ENCODE measurements at places on chromosomes 6 and 20. TPM values are rescaled to one million over a fixed set of nuclear protein-coding genes. Genes with fewer than 3 reads are reported as not detected.

The PBOV1 gene
- total RNA-seq: not detected

The MLN gene
- total RNA-seq: not detected

The ASF1A gene
- 12.6 TPM for total RNA-seq

The TSPYL1 gene
- total RNA-seq: 35.2 TPM

The PPARD gene
- total RNA-seq: 5.9 TPM

The MUCL3 gene
- not detected for total RNA-seq

The PXT1 gene
- total RNA-seq: not detected

The CAGE1 gene
- not detected for total RNA-seq

The DLK2 gene
- total RNA-seq: 6.4 TPM

The GABBR1 gene
- 6.3 TPM for total RNA-seq

The PROCR gene
- 125 TPM for total RNA-seq

The CPNE5 gene
- total RNA-seq: 0.15 TPM

The ENPP3 gene
- total RNA-seq: not detected

The TTLL9 gene
- total RNA-seq: 0.11 TPM

The LINC00237 gene
- total RNA-seq: not detected

The RBPJL gene
- not detected for total RNA-seq

The EPB41L1 gene
- total RNA-seq: 67.3 TPM

The C20orf202 gene
- not detected for total RNA-seq

The PPP1R3G gene
- 1.7 TPM for total RNA-seq

The GSTA2 gene
- 0.06 TPM for total RNA-seq

The CDK5RAP1 gene
- 36.5 TPM for total RNA-seq

The IP6K3 gene
- total RNA-seq: 0.15 TPM

The FHL5 gene
- total RNA-seq: not detected

The LZTS3 gene
- total RNA-seq: 2.7 TPM

The GMDS gene
- 8.9 TPM for total RNA-seq

The C6orf163 gene
- 0.19 TPM for total RNA-seq

The PEX3 gene
- 12.7 TPM for total RNA-seq

The PYGB gene
- total RNA-seq: 133 TPM

The CRISP3 gene
- total RNA-seq: not detected

The SLC17A4 gene
- total RNA-seq: not detected

Data from A549 treated with DMSO at 1 μM for 4 hours (cell line).